ENCODE measurements at places on chromosomes 7 and 10.

GRCh38 chr10:131430716-131431412 lies 119.3 kb upstream of the TCERG1L start:
- no peak for DNase-seq

DNA sequence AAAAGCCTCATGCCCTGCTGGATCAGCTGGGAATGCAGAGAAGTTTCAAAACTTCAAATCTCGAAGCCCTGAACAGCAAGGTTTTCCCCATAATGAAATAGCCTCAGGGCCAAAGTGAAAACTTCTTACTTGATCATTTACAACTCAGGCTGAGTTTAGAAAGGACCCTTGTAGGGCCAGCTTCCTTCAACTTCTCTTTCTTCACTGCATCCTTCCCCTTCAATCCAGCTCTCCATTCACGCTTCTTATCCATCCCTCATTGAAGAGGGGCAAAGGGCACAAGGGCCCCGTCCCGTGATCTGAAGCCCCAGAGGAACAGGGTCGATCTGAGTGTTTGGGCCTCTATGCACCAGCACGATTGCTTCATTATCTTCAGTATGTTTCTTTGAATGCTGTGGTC lies 392.2 kb upstream of the CELF2 start:
- no peak for DNase-seq

DNA sequence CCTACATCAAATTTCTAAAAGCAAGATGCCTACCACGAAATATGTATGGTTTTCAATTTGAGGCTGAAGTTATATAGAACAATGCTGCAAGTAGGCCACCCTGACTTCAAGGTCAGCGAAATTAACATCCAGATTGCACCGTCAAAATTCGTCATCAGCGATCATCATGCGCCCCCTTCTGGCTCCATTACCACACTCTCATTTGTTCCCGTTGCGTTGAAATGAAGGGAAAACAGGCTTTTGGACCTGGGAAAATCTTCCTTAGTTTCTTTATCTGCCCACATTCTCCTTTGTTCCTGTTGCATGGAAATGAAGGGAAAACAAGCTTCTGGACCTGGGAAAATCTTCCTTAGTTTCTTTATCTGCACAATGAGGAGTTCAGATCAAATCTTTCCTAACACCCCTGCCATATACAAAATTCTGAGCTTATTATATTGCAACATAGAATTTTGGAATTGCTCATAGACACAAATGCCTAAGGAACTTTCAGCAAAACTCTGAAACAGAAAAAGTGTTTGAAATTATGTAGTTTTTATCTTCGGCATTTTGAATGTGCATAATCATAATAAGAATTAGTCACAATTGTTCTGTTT lies 98.2 kb upstream of the PRKCQ start:
- no peak for DNase-seq

DNA sequence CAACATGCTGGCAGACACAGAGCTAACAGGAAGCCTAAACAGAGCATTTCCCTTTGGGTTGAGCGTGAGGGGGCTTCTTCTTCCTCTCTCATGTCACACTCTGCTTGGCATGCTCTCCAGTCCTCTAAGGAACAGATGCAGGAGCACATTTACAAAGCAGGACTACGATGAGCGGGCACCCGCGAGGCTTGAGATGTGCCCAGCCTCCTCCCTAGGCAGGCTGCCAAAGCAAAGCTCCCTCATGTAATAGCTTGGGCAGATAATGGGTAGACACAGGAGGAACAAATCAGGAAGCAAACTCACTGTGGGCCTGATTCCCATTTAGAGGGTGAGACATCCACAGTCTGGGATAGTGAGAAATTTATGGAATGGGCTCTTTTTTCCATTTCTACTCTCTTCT lies 519.1 kb downstream of the NRG3 start:
- no peak for DNase-seq

DNA sequence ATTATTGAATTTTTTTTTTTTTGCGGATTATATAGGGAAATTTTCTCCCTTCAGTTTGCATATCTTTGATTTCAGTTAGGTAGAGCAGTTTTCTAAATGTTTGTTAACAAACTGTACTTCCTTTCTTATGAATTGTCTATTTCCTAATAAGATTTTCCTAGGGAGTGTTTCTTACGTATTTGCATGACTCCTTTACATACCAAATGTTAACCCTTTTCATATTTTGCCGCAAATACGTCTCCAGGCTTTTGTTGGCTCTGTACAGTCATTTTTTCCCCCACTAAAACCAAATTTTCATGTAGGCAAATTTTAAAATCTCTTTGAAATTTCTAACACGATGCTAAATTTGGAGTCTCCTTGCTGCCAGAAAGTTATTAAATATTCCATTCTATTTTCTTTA lies 1.9 kb upstream of the FRAT2 start:
- DNase-seq = no peak
